ENCODE measurements at places on chromosomes 6 and 20.

- DNase-seq: no peak
These were observed 18.5 kb upstream of the ISM1 start for GRCh38 chr20:13202565-13202964.

DNA sequence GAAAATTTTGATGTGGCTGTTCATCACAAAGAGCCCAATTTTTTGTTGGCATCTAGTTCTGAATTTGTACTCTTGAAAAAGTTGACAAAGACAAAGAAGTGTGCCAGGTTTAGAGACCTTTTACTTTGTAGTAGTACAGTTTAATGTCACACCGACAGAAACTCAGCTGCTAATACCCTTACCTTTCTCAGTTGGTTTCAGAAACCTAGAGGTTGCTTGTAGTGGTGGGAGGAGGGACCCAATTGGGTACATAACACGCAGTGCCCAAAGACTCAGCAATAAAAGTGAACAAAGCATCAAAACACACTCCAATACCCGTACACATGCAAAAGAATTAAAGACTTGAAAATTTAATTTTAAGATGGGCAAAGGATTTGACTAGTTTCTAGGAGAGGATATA lies 203.7 kb downstream of the CDKAL1 start:
- no peak for DNase-seq

- no peak for DNase-seq
These were observed 17.6 kb downstream of the IL22RA2 start for GRCh38 chr6:137155830-137156229.

- DNase-seq: no peak
These were observed 302.9 kb downstream of the CLIC5 start for GRCh38 chr6:45712786-45713185.

- peak; percentile 52 for DNase-seq
These were observed 994 bp downstream of the FOXC1 start for GRCh38 chr6:1610497-1611321.

DNA sequence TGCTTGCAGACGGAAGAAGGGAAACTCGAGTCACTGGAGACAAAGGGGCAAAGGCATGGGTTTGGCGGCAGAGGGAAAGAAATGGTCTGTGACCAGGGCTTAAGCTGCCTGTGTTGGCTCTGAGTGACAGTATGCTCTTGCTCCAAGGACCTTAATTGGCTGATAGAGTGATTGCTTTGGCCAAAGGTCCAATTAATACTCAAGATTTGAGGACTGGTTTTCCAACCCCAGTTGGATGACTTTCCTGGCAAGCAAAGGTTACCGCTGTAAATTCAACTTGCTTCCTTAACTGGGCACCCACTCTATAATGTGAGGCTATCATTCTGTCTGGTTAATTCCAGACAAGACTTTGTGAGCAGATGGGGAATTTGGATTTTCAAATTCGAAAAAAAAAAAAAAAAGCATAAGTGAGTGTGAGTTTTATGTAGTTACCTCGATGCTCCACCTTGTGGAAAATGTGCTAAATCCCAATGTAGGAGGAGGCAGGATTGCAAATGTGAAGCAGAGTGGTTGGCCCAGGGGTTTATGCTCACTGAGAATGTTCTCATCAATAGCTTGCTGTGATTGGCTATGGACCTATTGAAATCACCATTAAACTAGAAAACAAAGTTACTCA lies 150.7 kb upstream of the GMDS start:
- DNase-seq: no peak

DNA sequence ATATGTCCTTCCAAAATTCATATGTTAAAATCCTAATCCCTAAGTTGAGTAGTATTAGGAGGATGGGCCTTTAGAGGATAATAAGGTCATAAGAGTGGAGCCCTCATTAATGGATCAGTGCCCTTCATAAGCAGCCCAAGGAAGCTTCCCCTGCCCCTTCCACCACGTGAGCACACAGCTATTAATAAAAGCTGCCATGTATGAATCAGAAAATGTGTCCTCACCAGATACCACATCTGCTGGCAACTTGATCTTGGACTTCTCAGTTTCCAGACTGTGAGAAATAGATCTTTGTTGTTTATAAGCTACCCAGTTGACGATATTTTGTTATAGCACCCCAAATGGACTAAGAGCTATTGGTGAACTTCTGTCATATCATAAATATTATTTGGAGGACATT lies 207.7 kb upstream of the HDDC2 start:
- DNase-seq: no peak

GRCh38 chr20:47723322-47723721 lies 62.0 kb downstream of the SULF2 start:
- DNase-seq: no peak

DNA sequence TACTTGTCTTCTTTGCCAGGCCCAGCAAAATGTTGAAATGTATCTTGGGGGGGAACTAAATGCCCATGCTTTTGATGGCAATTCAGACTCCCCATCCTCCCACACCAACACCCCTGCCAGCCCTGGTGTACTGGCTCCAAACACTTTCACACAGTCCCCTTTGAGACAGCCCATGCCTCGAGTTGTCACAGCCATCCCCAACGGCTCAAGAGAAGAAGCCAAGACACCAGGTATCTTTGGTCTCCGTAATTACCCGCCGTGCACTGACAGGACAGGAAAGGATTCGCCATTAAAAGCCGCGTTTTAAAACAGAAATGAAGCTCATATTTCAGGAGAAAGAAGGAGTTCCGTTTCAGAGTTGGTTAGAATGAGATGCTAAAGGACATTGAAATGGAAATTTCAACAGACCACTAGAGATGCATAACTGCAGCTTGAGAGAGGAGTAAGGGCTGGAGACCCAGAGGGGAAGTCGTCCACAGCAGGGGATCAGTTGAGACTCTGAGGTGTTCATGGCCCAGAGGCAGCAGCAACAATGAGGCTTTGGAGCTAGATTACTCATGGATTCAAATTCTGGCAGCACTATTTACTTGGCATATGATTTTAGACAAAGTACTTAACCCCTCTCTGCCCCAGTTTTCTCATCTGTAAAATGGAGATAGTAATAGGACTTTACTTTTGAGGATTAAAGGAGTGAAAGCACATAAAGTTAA lies 63.5 kb upstream of the ADGRF1 start:
- no peak for DNase-seq

DNA sequence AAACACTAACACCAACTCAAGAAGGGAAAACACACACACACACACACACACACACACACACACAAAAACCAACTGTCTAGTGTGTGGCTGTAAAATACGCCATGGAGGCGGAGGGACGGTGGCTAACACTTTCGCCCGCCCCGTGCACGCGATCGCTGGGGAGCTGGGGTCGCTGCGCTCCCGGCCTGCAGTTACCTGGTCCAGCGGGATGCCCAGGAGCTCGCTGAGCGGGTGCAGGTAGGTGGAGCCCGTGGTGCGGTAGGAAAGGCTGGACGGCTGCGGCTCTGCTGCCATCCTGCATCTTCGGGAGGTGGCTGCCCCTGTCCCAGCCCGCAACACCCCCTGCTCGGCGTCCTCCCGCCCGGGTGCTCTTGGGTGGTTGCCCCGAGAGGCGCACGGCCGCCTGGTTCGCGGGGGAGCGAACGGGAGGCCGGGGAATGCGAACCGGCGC lies 303 bp downstream of the MBOAT1 start:
- peak; percentile 28 for DNase-seq

DNA sequence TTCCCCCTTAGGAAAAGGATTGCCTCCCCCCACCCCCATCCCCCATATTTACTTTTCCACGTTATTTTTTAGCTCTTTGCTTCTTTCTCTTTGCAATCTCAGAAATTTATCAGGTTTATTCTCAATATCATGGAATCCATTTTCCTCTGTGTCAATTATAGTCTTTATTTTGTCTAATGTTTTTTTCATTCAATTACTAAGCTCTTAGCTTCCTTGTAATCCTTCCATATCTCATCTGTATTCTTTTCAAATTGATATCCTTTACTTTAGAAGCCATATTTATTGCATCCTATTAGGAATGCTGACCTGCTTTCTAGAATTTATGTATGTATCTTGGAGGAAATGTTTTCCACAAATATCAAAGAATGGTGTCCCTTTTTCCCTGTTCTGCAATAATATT lies 39.3 kb downstream of the TMC2 start:
- DNase-seq: no peak

GRCh38 chr20:59124296-59125029 lies 39.2 kb upstream of the ZNF831 start:
- no peak for DNase-seq

- peak; percentile 10 for DNase-seq
These were observed 35.4 kb upstream of the HMGN3 start for GRCh38 chr6:79269877-79270276.

DNA sequence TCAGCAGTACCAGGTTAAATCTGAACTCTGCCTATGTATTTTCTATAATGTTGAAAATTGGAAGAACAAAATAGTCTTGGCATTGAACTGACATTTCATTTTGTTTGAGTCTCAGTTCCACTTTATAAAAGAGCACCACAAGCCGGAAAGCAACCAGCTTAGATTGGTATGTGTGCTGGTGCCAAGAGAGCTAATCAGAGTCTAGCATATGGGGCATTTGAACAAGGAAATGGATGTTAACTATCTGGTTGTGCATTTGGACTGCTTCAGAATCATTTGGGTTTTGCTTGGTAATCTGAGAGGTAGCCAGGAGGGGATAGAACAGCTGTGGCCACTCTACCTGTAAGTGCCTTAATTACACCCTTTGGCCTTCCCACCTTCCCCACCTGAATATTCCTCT lies 184.8 kb downstream of the GRIK2 start:
- DNase-seq: no peak

GRCh38 chr6:112187736-112188135 lies 66.6 kb downstream of the LAMA4 start:
- DNase-seq: no peak

GRCh38 chr6:35370785-35371493 lies 28.6 kb downstream of the PPARD start:
- DNase-seq: no peak

DNA sequence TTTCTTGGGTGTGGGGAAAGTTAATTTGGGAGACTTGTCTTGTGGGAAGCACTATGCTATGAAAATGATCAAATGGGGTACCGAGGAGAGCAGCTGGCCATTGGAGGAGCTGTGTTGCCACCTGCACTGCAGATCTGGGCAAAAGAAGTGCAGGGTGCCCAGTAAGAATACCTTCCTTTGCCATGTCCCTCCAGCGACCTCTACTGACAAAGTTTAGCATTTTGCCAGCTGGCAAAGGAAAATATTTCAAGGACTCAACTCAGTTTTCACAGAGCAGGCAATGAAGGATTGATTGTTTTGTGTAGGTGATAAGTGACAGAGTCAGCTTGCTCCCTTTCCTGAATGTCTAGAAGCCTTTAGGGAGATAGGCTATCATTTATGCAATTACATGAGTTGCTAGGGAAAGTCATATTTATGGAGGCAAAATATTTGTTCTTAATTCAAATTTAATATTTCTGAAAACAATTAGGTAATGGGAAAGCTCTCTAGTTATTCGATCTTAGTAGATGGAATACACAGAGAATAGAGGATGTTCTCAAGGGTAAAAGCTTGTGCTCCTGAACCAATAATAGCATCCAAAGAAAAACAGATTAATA lies 118.4 kb downstream of the FARS2 start:
- peak; percentile 9 for DNase-seq

- no peak for DNase-seq
These were observed 5.9 kb upstream of the LPIN3 start for GRCh38 chr20:41334443-41335421.

- DNase-seq: no peak
These were observed 34.4 kb downstream of the PCNA start for GRCh38 chr20:5085380-5085779.

DNA sequence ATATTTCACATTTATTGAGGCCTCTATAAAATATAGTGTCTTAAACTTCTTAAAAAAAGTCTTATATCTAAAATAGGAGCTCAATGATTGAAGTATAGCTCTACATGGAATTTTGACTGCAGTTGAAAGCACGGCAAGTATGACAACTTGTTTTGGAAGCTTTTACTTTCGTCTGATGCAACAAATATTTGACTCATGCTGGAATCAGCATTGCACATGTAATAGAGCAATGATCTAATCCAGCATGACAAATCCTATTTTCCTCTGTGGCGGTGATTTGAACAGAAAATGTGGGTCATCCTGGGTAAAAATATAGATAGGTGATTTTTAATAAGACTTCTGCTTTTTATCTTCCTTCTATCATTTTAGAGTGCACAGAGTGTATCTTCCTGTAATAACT lies 111.6 kb downstream of the TINAG start:
- DNase-seq: peak; percentile 1

- DNase-seq: no peak
These were observed 113.9 kb upstream of the CST7 start for GRCh38 chr20:24835195-24835594.

DNA sequence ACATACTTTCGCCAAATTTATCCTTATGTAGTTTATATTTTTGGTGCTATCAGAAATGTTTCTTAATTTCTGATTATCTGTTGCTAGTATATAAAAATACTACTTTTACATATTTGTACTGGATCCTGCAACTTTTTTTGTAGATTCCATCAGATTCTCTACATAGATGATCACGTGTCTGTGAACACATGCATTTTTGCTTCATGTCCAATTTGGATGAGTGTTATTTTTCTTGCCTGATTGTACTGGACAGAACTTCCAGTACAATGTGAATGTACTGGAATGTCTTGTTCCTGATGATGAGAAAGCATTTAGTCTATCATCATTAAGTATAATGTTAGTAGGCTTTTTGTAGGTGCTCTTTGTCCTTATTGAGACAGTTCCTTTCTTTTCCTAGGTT lies 25.0 kb upstream of the SSR1 start:
- no peak for DNase-seq

DNA sequence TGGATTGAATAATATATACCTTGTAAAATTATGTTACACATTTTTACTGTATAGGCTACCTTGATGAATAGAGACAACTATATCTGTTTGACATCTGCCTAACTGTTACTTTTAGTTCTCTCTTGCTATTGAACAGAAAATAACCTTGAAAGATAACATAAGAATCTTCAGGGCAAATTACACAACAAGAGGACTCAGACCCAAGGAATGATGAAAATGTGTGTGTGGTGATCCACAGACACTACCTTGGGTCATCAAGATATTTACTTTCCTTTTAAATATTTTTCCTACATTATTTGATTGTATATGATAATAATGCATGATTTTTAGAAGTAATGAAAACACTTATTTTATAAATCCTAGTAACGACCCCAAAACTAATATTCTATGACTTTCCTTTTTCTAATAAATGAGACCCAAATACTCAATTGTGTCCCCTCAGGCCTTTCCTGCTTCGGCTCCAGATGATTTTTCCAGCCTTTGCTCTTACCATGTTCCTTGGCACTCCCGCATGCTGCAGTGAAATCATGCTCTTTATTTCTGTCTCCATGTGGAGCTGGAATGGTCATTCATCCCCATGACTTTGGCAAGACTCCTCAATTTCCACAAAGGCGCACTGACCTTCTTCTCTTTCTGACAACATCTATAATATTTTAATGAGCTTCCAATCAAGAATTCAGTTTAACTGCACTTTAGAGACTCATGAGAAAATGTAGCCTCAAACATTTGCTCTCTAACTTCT lies 187.6 kb downstream of the EPM2A start:
- DNase-seq: no peak

Data from A549 (cell line).